ENCODE measurements at places on chromosomes 7 and 10. TPM values are rescaled to one million over a fixed set of nuclear protein-coding genes. Genes with fewer than 3 reads are reported as not detected.

DNA sequence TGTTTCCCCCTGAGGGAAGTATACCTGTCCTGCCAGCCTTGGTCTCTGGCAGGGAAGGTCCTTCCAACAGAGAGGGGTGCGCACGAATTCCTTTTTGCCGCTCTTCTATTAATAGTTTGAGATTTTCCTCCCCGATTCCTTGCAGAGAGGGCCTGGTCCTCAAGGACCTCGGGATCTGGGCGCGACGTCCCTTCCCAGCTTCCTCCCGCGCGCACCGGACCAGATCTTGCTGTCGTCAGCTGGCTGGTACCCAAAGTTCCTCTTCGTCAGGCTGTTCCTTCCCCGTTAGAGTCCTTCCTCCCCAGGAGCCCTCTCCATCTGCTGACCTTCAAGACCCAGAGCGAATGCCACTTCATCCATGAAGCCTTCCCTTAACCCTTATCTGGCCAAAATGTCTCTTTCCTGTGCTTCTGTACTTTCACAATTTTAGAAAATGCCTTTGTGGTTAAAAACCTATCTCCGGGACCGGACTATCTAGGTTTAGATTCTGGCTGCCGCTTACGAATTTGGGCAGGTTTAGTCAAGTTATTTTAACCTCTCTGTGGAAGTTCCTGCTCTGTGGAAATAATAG is 851 bp upstream of the GOT1 start:
- DNase-seq: no peak

KCND2 gene
- total RNA-seq: not detected

ENTPD1 gene
- 14.9 TPM for total RNA-seq

GRCh38 chr10:128751284-128751683 is 625.1 kb upstream of the MKI67 start:
- DNase-seq: no peak

GRCh38 chr7:155494551-155494950 is 36.6 kb downstream of the EN2 start:
- no peak for DNase-seq

- DNase-seq: no peak
Observed at GRCh38 chr7:5425507-5426225, 2.0 kb upstream of the TNRC18 start.

XRCC2 gene
- 15.6 TPM for total RNA-seq

DNA sequence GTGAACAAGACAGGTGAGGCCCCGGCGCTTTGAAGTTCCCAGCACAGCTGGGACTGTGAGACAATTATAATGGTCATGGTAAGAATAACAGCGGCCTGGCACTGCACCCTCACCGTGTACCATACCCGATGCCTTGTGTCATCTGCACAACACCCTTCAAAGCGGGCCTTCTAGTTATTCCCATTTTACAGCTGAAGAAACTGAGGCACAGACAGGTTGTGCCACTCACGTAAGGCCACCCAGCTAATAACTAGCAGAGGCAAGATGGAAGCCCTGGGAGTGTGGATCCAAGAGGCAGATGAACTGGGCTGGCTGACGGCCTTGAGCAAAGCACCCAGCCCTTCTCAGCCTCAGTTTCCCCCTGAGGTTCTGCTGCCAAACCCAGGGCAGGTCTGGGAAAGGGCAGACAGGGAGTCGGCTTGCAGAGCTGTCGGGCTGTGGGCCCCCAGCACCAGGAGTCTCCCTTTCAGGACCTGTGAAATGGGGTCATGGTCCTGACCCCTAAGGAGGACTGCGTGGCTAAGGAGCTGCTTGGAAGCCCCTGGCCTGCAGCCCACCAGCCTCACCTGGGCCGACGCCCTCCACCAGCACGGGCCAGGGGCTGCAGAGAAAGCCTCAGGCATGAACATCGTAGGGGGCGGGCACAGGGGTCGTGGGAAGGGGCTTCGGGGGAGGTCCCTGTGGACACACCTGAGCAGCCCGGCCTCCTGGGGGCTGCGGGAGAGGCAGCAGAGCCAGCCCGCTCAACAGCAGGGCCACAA is 15.3 kb upstream of the LFNG start:
- no peak for DNase-seq

DNA sequence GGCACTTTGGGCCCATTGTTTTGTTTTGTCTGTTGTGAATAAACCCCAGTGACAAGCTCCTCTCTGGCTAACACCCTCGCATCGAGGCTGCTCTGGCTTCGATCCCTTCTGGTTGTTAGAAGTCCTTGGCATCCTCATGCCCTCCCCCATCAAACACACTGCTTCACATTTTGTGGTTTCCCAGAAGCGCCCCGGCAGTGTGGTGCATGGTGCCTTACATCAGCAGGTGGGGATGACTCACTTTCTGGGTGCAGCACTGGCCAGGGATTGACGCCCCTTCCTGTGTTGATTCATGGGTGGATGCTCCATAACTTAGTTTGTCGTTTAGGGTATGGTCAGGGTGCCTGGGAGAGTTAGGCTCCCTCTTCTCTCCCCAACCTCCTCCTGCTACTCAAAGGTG is 51.4 kb downstream of the PLPP4 start:
- DNase-seq: peak; percentile 28

PRKCQ gene
- 60.1 TPM for total RNA-seq

CCDC7 gene
- total RNA-seq: 15.8 TPM

- DNase-seq: no peak
Observed at GRCh38 chr10:119406601-119407253, 135.8 kb downstream of the RGS10 start.

- no peak for DNase-seq
Observed at GRCh38 chr10:117533507-117534281, 8.9 kb upstream of the EMX2 start.

NEUROD6 gene
- total RNA-seq: not detected

DNA sequence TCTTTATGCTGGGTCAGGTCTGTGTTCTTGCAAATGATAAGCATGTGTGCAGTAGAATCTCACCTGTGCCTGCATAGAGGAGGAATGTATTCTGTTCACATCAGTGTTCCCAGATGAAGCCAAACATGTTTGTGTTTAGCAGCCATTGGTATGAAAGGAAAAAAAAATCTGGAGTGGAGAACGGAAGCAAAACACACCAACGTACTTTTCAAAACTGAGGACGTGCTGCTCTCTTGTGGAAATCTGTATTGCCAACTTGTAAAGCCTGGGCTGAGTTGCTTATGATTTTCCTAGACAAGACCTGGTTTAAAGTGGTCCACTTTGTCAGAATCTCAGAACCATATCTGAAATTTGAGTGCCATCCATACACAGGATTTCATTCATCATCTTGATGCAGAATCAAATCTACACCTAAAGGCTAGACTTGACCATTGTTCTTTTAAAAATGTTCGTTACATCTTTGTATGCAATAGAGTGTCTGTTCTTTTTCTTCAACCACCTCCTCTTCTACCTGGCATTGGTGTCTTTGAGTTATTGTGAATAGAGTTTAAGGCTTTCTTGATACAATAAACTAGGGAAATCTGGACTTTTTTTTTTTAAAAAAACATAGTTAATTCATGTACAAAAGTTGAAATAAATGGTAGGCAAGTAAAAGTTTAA is 367.7 kb downstream of the PHF14 start:
- no peak for DNase-seq

TAX1BP1 gene
- 53.1 TPM for total RNA-seq

DNA sequence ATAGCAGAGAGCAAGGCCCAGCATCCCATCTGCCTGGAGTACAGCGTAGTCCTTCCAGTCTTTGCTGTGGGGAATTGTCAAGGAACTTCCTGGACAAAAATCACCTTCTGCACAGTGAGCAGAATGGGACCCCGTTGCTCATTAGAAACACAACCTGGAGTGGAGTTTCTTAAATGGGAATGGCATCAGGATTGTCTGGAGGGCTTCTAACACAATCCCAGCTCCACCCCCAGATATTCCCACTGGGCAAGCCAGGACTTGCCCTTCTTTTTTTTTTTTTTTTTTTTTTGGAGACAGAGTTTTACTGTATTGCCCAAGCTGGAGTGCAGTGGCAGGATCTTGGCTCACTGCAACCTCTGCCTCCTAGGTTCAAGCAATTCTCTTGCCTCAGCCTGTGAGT is 356.4 kb downstream of the GALNT17 start:
- DNase-seq: no peak

- no peak for DNase-seq
Observed at GRCh38 chr10:30134171-30134945, 75.0 kb upstream of the JCAD start.

DNA sequence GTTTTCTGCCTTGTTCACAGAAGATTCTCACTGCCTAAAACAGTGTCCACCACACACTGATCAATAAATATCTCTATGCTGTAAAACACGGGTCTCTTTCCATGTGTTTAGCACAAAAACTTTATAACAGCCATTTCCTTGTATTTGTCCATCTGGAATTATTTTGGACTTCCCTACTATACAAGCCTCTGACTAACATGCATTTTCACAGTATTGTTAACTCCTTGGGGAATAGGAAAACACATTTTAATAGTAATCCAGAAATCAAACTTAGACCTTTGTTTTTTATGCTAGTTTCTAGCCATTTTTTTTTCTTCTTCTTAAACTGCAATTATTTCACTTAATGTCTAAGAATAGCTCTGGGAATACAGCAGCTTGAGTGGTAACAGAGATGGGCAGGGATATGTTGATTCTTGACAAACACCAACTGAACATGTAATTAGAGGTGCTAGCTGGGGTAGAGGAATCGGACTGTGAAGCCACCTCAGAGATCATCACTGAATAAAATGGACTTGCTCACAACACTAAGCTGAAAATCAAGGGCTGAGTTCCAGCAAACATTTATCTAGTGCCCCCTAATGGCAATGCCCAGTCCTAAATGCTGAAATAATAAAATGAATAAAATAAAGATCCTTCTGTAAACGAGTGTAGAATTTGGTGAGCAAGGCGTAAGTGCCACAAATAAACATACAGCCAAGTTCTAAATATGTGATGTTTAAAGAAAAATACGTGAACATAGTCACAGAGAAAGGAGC is 593.1 kb downstream of the SORCS1 start:
- no peak for DNase-seq

GRCh38 chr7:49778731-49779270 is 5.4 kb downstream of the VWC2 start:
- no peak for DNase-seq

DNA sequence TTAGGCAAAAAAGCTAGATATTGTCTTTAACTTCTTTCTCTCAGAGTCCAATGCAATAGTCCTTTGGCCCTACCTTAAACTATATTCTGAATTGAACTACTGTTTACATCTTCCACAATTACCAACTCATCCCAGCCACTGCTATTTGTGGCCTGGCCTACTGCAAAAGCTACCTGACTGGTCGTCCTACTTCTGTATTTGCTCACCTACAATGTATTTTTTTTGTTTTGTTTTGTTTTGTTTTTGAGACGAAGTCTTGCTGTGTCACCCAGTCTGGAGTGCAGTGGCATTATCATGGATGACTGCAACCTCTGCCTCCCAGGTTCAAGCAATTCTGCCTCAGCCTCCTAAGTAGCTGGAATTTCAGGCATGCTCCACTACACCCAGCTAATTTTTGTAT is 51.2 kb downstream of the ARL4A start:
- DNase-seq: no peak

GRCh38 chr7:27784399-27785053 is 44.6 kb downstream of the TAX1BP1 start:
- DNase-seq: peak; percentile 26
